ENCODE measurements at places on chromosomes 1 and 21.

DNA sequence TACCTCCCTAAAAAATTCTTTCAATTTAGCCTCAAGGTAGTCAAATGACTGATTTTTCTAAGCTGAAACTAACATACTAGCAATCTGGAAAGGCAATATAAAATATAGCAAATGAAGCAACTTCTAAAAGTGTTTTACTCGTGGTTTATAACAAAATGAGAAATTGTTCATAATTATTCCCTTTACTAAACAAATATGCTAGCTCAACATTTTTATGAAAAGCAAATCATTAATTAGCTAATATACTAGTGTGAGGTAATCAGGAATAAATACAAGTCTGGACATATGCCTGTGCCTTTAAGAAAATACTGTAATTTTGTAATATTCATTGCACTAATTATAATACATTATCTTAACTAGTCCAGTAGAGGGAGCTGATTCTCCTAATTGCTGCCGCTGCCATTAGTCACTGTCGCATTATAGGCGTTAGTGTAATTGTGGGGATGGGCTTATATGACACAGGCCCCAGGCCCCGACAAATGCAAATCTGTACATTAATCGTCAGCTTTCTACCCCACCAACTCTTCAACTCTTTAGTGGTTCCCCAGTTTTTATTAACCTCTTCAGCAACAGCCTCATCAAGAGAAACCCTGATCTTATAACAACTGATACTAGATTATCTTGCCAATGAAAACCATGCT lies 160.9 kb downstream of the GABPA start:
- peak; percentile 12 for DNase-seq

- no peak for DNase-seq
Measured at GRCh38 chr1:109814993-109815786, 51.5 kb upstream of the EPS8L3 start.

DNA sequence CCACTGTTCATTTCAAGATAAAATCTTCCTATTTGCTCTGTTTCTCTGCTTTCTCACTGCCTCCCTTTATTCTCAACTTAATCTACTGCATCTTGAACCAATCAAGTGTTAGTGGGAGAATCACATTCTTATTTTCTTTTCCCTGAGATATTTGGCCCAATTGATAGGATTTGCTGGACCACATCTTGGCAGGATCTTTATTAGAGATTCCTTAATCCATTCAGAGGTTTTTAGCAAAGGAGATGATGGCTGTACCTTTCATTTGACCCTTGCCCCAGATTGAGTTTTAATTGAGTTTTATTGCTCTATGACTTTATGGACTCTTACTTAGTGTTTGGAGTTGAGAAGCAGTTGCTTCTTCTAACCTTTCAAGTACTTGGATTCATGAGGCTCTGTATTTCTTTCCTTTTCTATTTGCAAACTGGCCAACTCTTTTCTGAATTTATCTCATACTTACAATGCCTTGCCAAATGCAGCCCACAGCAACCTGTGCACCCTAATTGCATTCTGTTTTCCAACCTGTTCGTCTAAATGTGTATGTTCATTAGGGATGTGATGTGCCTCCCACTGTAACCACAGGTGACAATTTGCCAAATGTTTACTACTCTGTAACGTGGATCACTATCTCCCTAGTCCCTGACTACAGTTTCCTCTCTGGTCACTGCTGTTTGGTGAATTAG lies 274.8 kb upstream of the KAZN start:
- DNase-seq, result no peak

DNA sequence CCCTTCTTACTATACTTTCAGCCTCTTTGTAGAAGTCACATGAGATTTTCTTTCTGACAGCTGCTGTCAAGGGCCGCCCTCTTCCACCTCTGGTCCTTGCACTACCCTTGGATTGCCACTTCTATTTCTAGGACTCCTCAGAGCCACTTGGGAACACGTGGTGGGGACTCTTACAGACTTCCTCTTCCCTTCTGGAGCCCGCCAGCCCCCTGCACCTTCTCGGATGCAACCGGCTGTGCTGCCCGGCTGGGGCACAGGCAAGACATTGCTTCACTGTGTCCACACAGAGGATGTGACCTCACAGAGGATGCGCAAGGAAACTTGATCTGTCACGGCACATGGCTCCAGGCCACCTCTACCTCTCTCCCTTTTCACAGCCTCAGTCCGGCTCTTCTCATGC lies 2.4 kb upstream of the IKBKE start:
- no peak for DNase-seq

DNA sequence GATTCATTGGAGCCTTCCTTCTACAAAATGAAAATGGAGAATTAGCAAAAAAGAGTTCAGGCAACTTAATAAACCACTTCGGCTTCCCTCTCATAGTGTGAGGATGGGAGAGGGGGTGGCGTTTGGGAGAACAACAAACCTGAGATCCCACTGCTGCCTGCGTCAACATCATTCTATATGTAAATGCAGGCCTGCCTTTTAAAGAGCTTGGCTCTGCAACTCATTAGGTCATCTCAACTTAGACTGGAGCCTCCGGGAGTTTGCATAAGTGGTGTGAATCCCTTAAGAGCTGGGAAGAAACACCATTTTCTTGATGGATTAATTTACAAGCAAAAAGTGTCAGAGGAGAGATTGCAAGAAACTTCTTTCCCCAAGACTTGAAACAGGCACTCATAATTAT lies 127.6 kb upstream of the DAB1 start:
- no peak for DNase-seq

DNA sequence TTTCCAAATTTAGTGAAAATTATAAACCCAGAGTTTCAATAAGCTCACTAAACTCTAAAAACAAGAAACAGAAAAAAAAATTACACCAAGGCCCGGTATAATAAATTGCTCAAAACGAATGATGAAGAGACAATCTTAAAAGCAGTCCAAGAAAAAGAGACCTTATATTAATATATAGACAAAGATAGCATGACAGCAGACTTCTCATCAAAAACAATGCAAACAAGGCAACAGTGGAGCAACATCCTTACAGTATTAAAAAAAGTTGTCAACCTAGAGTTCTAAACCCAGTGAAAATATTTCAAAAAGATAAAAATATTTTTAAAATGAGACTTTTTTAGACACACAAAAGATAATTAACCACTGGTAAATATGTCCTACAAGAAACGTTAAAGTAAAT lies 46.7 kb downstream of the KIFAP3 start:
- no peak for DNase-seq

DNA sequence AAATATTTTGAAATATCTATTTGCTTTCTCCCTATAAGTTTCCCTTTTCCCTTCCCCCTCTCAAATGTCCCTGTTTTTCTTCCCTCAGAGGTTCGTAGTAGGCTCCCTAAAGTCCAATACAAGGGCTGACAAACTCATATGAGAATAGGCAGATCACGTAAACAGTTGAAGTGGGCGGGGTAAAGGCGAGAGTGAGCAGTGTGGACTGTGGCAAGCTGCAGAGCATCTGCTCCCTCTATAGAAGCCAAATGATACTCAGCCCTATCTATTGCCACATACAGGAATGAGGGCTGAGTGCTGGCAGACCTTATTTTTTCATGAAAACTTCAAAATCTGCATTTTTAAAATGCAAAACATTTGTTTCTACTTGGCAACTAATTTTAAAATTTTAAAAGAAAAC lies 26.3 kb downstream of the PRDX6 start:
- no peak for DNase-seq

GRCh38 chr1:208105756-208106155 lies 138.4 kb downstream of the PLXNA2 start:
- no peak for DNase-seq

- no peak for DNase-seq
Measured at GRCh38 chr1:151862604-151863003, 9.1 kb upstream of the THEM5 start.

DNA sequence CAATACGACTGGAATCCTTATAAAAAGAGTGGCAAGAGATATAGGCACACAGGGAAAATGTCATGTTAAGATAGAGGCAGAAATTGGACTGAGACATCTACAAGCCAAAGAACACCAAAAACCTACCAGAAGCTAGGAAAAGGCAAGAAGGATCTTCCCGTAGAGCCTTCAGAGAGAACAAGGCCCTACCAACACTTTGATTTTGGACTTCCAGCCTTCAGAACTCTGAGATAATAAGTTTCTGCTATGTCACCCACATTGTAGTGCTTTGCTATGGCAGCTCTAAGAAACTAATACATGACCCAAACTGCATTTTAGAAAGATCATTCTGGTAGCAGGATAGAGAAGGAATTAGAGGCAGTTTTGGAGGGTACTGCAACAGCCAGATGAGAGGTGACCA lies 24.1 kb upstream of the MUTYH start:
- DNase-seq, result no peak

DNA sequence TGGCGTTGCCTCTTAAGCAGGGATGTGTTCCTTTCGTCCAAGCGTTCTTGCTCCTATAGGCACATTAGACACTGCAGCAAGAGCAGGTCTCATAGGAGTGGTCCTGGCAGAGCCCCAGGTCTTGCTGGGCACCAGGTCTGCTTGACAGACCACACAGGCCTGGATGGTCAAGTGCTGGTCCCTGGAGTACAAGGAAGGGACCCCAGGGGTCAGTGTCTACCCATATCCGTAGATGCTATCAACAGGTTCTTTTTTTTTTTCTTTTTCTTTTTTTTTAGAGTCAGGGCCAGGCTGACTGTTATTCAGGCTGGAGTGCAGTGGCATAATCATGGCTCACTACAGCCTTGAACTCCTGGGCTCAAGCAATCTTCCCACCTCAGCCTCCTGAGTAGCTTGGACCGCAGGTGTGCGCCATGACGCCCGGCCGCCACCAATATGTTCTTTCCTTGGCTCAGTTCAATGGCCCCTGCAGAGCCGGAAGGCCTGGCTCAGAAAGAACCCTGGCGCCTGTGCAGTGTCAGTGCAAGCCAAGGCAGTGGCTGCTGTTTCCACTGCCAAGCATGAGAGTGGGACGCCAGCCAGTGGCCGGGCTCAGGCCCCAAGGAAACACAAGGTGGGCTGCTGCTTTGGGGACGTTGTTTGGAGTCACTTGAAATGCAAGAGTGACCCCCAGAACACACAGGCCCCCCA lies 10.0 kb upstream of the TNFRSF8 start:
- DNase-seq, result no peak

DNA sequence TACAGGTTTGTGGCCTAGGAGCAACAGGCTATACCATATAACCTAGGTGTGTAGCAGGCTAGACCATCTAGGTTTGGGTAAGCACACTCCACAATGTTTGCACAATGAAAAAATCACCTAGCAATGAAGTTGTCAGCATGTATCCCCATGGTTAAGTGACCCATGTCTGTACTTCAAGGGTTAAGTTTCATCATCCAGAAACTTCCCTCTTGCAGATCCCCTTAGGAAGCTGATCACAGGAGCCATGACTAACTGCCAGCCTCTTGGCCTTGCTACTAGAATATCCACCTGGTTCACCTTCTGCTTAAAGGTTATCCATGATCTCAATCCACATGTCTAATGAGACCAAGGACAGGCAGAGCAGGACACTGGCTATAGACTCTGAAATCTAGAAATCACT lies 3.5 kb upstream of the UBXN10 start:
- no peak for DNase-seq

DNA sequence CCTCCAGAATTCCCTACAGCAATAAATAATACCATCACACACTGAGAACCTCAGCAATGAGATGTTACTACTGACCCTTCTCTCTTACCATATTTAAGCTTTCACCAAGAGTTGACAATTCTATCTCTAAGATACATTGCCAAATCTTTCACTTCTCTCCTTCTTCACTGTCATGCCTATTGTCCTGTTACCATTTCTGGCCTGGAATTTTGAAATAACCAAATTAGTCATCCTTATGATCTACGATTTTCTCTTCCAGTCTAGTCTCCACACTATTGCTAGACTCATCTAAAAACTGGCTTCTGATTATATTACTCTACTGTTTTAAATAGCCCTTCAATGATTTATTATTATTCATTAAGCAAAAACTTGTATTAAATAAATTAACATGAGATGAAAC lies 656.1 kb upstream of the ADGRL4 start:
- no peak for DNase-seq

GRCh38 chr1:161843156-161843555 lies 77.0 kb downstream of the ATF6 start:
- DNase-seq, result no peak

GRCh38 chr1:154906621-154907081 lies 29.9 kb downstream of the PMVK start:
- no peak for DNase-seq

DNA sequence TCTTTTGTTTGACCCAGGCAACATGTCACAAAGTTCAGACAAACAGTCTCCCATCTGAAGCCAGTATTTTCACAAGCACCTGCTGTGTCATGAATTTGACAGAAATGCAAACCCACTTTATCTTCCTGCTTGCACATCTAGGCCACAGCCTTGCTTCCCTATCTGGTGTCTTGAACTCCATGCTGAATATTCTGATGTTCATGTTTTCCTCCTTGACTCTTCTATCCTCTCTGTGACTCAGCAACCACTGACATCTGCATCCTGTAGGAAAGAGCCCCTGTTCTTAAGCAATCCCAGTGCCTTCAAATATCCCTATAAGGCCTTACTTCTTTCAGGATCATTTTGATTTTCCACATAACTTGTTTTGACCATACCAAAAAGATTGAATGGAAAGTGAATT lies 6.5 kb downstream of the CD55 start:
- no peak for DNase-seq

- no peak for DNase-seq
Measured at GRCh38 chr1:180482425-180483275, 19.7 kb downstream of the ACBD6 start.

DNA sequence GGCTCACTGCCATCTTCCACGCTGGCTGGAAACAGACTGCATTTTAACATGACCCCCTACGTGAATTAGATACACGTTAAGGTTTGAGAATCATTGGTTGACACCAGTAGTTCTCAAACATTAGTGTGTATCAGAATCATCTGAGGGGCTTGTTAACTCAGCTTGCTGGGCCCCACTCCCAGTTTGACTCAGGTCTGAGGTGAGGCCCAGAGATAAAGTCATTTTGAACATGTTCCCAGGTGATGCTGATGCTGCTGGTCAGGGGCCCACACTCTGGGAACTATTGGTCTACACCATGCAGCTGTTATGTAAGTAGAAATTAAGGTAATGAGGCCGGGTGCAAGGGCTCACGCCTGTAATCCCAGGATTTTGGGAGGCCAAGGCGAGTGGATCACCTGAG lies 1.3 kb downstream of the LSM10 start:
- no peak for DNase-seq

All from GM19239 (cell line).